ENCODE measurements at places on chromosomes 5 and 9.

GRCh38 chr9:69071059-69071458, 35.5 kb downstream of the FXN start:
- DNase-seq, result no peak

DNA sequence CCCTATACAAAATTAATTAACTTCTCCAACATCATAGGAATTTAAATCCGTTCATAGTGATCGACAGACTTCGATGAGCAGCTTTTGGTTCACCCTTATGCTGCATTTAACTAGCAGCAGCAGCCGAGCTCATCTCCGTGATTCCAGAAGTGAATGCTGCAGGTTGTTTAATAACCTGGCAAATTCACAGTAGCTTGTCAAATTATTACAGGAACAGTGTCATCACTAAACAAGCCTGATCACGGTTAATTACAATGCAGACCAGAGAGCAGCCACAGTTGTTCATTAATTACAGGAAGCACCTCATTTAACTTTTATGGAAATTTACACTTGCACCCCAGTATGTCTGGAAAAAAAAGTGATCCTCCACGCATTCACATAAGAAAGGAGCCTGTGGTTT, 188.2 kb downstream of the BNC2 start:
- no peak for DNase-seq

- DNase-seq, result no peak
These were observed 22.0 kb upstream of the MAPK9 start for GRCh38 chr5:180313677-180314505.

GRCh38 chr5:141618030-141618803, 583 bp downstream of the DIAPH1 start:
- DNase-seq, result no peak

GRCh38 chr9:133237035-133237731, 28.1 kb upstream of the OBP2B start:
- DNase-seq, result no peak

- DNase-seq, result no peak
These were observed 430.8 kb downstream of the MTRR start for GRCh38 chr5:8299716-8300115.

DNA sequence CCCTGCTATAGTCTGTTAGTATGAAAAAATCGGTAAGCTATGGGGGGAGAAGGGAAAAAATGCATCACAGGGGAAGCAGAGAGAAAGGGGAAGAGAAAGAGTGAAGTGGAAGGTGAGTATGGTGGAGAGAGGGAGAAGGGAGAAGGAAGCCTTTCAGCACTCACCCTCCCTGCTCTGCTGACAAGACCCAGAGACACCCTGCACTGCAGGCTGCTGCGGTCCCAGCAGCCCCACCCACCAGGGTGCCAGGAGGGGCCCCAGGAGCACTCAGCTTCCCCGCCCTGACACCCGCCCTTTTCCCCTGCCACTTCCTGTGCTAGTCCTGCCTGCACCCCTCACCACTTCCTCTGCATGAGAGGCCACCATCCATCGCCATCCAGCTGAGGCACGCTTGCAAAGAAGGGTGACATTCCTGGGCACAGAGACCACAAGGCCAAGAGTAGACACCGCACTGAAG, 12.7 kb downstream of the STK10 start:
- no peak for DNase-seq

DNA sequence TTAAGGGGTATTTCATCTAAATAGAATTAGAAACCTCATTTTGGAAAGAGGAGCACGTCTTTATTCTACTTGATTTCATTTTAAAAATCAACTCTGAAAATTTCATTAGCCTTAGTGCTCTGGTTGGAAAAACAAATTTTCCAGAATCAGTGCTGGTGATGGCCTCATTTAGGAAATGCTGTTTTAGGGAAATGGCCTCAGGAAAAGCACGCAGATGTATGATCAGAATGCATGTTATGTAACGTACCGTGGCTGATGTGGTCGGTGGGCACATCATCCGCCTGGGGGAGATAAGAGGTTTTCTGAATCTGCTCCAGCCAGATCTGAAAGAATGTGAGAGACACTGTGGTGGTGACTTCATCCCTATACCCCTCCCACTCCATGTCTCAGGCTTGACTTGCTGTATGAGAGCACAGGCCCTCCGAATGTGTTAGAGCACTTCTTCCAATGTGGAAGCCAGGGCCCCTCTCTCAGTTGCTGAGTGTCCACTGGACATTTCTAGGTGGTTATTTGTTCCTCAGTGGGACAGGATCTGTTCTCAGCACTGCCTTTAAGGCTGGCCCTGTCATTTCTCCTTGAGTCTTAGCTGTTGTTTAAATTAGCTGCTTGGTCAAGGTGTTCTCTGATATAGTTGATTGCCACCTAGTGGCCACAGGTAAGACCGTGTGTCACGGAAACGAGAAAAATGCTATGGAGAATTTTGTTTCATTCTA, 96.5 kb downstream of the ARHGAP26 start:
- no peak for DNase-seq

- no peak for DNase-seq
These were observed 66.9 kb downstream of the ZCCHC7 start for GRCh38 chr9:37187292-37187691.

GRCh38 chr5:174291162-174291561, 245.7 kb downstream of the NSG2 start:
- DNase-seq, result no peak
